AG04450 (cell line): ENCODE measurements at places on chromosomes 13 and 19. TPM values are rescaled to one million over a fixed set of nuclear protein-coding genes. Genes with fewer than 3 reads are reported as not detected.

The ZNF738 gene
- polyA plus RNA-seq, result 5.3 and 8.2 TPM in 2 replicates

The SIGLEC6 gene
- not detected in 2 replicates for polyA plus RNA-seq

The MPHOSPH8 gene
- polyA plus RNA-seq, result 19.7 and 24.8 TPM in 2 replicates

The C19orf73 gene
- 0.36 and 0.50 TPM in 2 replicates for polyA plus RNA-seq

The NXNL1 gene
- polyA plus RNA-seq, result not detected in 2 replicates

The SHISA2 gene
- polyA plus RNA-seq, result 0.02 TPM in 1 of 2 replicates, not detected in the other

The KANK3 gene
- 0.07 TPM in 1 of 2 replicates, not detected in the other for polyA plus RNA-seq

The CEACAM21 gene
- polyA plus RNA-seq, result not detected in 2 replicates

The MIA gene
- not detected in 2 replicates for polyA plus RNA-seq

The ACER1 gene
- not detected in 2 replicates for polyA plus RNA-seq

The CEACAM6 gene
- not detected in 2 replicates for polyA plus RNA-seq

The CEACAM19 gene
- polyA plus RNA-seq, result 11.3 and 13.8 TPM in 2 replicates

The KLK6 gene
- polyA plus RNA-seq, result not detected in 2 replicates

The IGFL3 gene
- polyA plus RNA-seq, result not detected in 2 replicates

The MTIF3 gene
- polyA plus RNA-seq, result 52.1 and 72.5 TPM in 2 replicates

GRCh38 chr13:93145199-93145598, 81.4 kb upstream of the GPC6 start:
- DNase-seq, result no peak

DNA sequence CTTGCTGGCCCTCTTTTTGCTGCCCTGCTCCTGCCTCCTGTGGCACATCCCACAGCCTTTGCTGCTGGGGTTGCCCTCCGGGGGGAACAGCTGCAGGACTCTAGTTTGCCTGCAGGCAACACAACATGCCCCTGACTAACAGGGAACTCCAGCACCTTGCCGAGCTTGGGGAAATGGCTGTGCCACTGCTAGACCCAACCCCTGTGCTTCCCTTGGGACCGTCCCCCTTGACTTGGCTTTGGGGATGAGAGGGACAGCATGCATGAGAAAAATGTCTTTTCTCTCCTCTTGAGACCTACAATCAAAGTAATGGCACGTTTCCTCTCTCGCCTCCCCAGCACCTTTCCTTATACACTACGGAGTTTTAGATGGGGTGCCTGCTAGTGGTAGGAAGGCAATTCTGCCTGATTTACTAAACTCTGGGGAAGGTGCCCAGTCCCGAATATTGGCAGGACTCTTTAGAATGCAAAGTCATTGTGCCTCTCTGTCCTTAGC, 12.4 kb upstream of the VWA8 start:
- DNase-seq, result no peak

- DNase-seq, result peak; percentile 58
Measured at GRCh38 chr19:1360818-1361461, 22.8 kb upstream of the NDUFS7 start.

GRCh38 chr19:6033744-6034264, 55.9 kb upstream of the RANBP3 start:
- DNase-seq, result no peak

DNA sequence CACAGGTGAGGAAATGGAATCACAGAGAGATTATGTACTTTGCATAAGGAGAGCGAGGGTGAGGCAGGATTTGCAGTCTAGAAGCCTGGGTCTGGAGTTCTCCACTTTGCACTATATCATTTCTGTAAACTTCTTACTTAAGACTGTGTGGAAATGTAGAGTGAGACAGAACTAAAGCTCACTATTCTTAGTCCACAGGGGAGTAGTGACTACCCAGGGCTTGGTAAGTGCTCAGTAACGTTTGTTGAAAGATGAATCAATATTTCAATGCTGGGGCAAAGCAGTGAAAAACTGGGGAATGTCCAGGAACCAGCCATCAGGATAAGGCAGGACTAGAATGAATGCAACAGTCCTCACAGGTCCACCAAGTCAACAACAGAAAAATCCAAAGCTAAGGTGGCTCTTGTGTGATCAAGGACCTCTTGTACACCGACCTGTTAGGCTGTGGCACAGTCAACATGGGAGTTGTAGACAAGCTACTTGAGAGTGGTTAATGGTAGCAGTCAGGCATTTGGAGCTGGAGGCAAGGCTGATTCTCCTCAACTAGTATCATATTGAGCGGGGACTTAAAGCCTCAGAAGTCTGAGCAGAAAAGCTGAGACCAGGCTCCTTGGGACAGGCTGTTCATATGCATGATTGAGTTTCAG, 929 bp upstream of the TNFSF13B start:
- DNase-seq, result no peak

DNA sequence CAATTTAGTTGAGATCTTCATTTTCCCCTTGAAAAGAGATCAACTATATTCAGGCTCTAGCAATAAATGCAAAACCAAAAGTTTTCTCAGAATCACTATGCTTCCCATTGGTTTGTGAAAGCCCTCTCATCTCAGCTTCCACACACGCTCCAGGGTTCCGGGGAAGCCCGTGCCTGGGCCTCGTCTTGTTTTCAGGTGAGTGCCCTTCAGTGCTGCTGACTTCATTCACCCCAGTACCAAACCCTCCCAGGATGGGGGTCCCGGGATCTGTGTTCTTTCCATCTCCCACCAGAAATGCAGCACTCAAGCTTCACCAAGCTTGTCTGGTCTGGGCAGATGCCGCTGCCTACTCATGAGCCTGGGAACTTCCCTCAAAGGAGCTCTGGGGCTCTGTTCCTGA, 97.7 kb downstream of the TEX29 start:
- DNase-seq, result no peak

GRCh38 chr13:50309882-50310594, 294.8 kb downstream of the KCNRG start:
- DNase-seq, result no peak

- DNase-seq, result no peak
Measured at GRCh38 chr19:30311911-30312310, 60.3 kb upstream of the ZNF536 start.

DNA sequence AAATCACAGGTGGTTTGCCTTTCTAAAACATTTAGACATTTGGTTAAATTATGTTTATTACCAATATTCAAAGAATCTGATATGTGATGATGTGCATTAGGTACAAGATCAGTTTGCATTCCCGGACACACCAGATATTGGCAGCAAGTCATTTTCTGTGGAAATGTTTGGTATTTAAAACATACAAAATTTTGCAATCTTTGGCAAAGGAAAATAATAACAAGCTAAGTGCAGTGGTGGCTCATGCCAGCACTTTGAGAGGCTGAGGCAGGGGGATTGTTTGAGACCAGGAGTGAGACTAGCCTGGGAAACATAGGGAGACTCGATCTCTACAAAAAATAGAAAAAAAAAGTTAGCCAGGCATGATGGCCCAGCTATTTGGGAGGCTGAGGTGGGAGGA, 29.1 kb upstream of the TSC22D1 start:
- no peak for DNase-seq

GRCh38 chr13:42814868-42815267, 33.5 kb downstream of the FAM216B start:
- DNase-seq, result peak; percentile 69

GRCh38 chr13:55517312-55517711, 1623.4 kb upstream of the PRR20A start:
- no peak for DNase-seq

DNA sequence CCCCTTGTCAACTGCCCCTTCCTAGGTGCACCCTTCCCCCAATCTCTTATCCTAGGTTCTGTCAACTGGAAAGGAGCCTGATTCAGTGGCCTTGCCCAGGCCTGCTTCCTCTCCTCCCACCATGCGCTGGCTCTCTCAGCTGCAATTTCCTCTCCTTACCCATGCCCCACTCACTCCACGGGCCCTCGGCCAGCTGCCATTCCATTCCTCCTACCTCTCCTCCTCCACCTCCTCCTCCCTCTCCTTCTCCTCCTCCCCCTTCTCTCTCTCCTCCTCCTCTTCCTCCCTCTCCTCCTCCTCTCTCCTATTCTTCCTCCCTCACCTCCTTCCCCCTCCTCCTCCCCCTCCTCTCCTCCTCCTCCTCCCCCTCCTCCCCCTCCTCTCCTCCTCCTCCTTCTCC, 9.6 kb upstream of the TIMM44 start:
- no peak for DNase-seq

- no peak for DNase-seq
Measured at GRCh38 chr13:73714522-73714921, 419.7 kb downstream of the KLF12 start.

GRCh38 chr19:53904909-53905308, 4.2 kb upstream of the CACNG7 start:
- DNase-seq, result no peak

GRCh38 chr19:30318936-30319335, 53.2 kb upstream of the ZNF536 start:
- DNase-seq, result no peak

GRCh38 chr19:38264486-38265212, at the start of gene SPINT2:
Gene SPINT2, plus strand, starts transcription at chr19:38264573. Its CDS starts 320 bp downstream, at chr19:38264893.
- DNase-seq, result no peak

GRCh38 chr13:43107780-43108179, 84.4 kb downstream of the DNAJC15 start:
- DNase-seq, result no peak

DNA sequence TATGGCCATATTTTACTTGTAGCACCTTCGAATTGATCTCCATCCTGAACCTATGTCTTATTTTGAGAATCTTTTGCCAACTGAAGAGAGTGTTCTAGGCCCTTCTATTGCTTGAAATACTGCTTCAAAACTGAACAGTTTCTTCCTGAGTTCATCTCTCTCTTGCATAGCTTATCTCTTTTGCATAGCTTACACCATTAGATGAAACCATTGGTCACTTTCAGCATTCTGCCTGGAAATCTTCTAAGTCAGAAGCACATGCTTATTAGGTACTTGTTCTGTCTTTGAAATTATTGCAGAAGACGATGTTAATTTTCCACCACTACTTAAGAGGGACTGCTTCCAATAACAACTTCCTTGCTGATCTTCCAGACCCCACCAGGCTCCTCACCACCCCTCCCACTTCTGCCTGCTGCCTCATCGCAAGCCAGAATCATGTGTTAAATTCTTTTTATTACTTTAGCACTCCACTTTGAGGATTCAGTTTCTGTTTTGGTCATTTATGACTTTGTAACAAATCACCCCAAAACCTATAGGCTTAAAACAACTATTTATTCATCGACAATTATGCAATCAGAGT, 122.4 kb upstream of the MAB21L1 start:
- no peak for DNase-seq

GRCh38 chr19:17489392-17490030, 19.2 kb downstream of the SLC27A1 start:
- DNase-seq, result no peak

DNA sequence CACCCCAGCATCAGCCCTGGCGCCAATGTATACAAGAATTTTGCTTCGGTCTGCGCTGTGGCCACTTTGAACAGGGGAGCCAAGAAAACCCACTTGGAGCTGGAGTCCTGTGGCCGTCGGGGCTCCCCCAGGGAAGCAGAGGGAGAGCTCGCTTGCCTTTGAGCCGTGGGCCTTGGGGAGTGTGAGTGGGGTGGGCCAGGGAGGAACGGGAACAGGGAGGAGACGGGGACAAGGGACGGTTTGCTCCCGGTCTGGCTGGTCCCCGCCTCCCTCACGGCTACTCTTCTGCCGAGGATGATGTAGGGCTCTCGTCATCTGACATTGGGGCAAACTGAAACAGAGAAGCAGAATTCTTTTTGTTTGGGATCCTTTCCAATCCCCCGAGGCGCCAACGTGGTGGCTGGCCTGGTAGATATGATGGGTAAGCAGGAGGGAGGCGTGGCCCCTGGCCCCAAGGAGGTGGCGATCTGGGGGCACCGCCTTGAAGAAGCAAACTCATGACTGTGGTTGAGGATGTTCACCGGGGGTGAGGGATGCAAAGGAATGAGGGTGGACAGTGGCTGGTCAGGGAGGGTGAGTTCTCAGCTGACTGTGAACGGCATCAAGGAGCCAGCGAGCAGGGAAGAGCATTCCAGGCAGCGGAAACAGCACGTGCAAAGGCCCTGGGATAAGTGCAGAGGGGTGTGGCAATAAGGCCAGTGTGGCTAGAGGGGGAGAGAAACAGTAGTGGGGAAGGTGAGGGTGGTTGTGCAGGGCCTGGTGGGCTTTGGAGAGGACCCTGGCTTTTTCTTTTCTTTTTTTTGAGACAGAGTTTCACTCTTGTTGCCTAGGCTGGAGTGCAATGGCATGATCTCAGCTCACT, 10.9 kb upstream of the SPC24 start:
- no peak for DNase-seq

DNA sequence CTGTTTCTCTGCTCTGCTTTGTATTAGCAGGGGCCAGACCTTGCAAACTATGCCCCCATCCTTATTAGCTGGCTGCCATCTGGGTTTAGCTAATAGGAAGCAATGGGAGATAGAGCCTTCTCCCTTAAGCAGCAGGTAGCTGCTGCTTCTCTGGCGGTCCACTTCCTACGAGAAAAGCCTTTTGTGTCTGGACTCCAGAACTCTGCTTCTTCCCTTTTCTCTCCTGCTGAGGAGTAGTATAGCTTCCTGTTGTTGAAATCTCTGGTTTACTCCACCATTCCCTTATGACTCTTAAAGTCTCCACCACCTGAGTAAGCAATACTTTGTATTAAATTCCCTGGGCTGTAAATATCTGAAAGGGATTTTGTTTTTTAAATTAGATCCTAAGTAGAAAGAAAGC, 147.1 kb downstream of the DNAJC15 start:
- no peak for DNase-seq

- DNase-seq, result no peak
Measured at GRCh38 chr13:36190771-36191170, 23.6 kb downstream of the SOHLH2 start.

DNA sequence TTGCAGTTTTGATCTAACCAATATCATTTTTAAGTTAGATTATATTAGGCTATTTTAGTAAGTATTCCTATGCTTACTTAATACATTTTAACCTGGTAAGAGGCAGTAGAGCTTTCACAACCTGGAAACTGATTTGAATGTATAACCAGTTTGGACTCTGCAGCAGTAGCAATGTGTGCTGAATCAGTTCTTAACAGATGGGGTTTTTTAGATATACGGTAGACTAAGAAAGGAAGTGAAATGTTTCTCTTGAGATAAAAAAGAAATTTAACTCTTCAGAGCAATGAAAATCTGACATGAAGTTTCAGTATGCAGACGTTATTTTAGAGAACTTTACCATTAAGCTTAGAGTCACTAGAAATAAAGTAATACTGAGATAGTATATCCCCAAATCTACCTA, 2.7 kb downstream of the NBEA start:
- no peak for DNase-seq

DNA sequence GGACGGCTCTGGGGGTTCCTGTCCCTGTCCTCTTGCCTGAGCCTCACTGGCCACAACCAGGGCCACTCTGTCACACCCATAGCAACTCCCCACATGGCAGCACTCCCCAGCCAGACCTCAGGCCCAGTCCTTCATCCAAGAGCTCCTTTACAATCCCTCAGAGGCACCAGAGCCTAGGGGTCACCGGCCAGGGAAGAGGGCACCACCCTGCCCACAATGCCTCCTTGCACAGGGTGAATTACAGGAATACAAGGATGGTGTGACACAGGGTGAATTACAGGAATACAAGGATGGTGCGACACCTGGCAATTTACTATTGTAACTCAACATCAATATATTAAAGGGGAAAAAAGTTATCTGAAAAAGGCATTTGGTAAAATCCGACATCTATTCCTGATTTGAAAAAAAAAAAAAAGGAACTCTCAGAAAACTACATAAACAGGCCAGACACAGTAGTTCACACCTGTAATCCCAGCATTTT, 16.5 kb downstream of the MIER2 start:
- no peak for DNase-seq

GRCh38 chr19:40335855-40336600, 12.2 kb downstream of the C19orf47 start:
- DNase-seq, result no peak

GRCh38 chr19:48922548-48923490, 10.7 kb upstream of the DHDH start:
- no peak for DNase-seq

GRCh38 chr19:2461751-2462634, 5.2 kb upstream of the LMNB2 start:
- DNase-seq, result no peak
